ENCODE measurements at places on chromosomes 5 and 9.

- H3K36me3 ChIP-seq = no peaks in the 10 kb centered on the region
- DNase-seq = no peak
- H3K4me3 ChIP-seq = no peak overlapping the region
- H3K27ac ChIP-seq = no peak overlapping the region
These were observed 119.5 kb downstream of the SYK start for GRCh38 chr9:90921104-90921503.

GRCh38 chr9:71796100-71796767 lies 27.9 kb upstream of the CEMIP2 start:
- H3K4me1 ChIP-seq = peaks cover 12% of the 10 kb centered on the region
- no peaks in the 10 kb centered on the region for H3K27me3 ChIP-seq
- no peak for DNase-seq
- no peaks in the 10 kb centered on the region for H3K36me3 ChIP-seq
- no peak overlapping the region for H3K27ac ChIP-seq

DNA sequence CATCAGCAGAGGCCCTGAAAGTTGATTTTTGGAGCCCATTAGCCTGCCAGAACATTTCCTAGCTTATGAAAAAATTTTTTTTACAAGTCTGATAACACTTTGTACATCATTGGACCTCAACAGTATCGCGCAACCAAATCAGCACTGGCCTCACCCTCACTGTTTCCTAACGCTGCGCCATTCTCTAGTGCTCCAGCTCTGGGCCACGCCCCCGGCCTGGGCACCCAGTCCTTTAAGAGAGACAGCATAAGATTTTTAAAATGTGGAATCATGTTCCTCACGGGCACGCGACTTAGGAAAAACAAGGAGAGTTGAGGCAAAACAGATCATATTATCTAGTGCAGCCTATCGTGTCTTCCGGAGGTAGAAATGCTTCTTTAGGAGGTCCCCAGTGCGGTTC lies 114.5 kb downstream of the BOD1 start:
- H3K4me1 ChIP-seq = peaks cover 33% of the 10 kb centered on the region
- H3K4me3 ChIP-seq = no peak overlapping the region
- peaks cover 1% of the 10 kb centered on the region for H3K36me3 ChIP-seq
- no peak for DNase-seq
- H3K27ac ChIP-seq = no peak overlapping the region
- H3K27me3 ChIP-seq = no peaks in the 10 kb centered on the region

GRCh38 chr5:24433555-24433954 lies 211.2 kb downstream of the CDH10 start:
- DNase-seq = no peak
- no peaks in the 10 kb centered on the region for H3K27me3 ChIP-seq
- no peak overlapping the region for H3K27ac ChIP-seq

DNA sequence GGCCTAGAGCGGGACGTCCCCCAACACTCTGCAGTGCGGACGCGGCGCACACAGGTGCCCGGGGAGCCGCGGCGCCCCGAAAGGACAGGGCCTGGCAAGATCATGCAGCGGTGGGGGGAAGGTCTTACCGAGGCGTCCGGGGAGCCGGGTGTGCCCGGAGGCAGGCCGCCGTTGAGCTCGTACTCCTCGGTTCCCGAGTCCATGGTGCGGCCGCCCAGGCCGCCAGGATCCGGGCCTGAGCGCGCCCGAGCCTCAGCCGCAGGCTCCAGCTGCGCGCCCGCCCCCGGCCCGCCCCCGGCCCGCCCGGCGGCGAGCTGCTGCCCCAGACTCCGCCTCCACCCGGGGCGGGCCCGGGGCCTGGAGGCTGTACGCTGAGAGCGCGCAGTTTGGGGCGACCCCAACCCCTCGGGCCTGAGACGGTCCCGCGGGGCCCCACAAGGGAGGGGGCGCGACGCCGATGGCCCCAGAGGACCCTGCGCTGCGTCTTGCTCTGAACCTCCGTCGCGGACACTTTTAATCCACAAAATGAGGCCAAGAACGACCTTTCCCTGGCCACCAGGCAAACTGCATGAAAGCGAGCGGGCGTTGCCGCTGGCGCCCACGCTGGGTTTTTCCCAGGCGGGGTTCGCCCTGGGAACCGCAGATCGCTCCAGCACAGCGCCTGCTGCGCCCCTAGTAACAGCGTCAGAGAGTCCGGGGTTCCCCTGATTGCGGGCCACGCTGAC lies at the start of gene NINJ1:
NINJ1 (minus strand) TSS at position 237 of the 725 bp plus-strand sequence; CDS start at position 203, 34 bp downstream.
- no peaks in the 10 kb centered on the region for H3K27me3 ChIP-seq
- H3K4me1 ChIP-seq = peaks cover 47% of the 10 kb centered on the region
- DNase-seq = no peak
- peak within 1 kb of the TSS; percentile 79 for H3K27ac ChIP-seq
- no peaks in the 10 kb centered on the region for H3K36me3 ChIP-seq

DNA sequence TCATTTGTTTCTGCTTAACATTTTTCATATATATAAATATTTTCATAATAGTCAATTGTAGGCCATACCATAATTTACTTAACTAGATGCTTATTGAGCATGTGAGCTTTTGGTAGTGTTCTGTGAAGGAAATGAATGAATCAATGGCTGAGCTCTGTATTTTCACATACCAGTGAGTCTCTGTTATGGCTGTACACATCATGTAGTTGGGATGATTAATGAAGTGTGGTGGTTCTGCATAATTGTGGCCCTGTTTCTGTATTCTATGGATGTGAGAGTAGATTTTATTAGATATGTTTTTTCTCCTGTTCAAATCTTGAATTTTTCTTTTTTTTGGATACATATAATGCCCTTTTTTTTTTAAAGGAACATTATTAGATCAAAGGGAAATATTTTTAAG lies 56.2 kb downstream of the CTNNA1 start:
- H3K4me3 ChIP-seq = no peak overlapping the region
- peaks cover 9% of the 10 kb centered on the region for H3K4me1 ChIP-seq
- H3K27ac ChIP-seq = no peak overlapping the region
- no peak for DNase-seq
- no peaks in the 10 kb centered on the region for H3K27me3 ChIP-seq
- H3K36me3 ChIP-seq = peaks cover 35% of the 10 kb centered on the region
